Glutamatergic neuron (in vitro differentiated cells): ENCODE measurements at places on chromosomes 2 and 18.
A peak's percentile ranks its signal among the peaks of the same experiment; 100 is the strongest.

GRCh38 chr18:56988022-56988421, 158.9 kb upstream of the BOD1L2 start:
- DNase-seq: no peak

GRCh38 chr2:232354069-232354468, 24.5 kb upstream of the ALPP start:
- no peak for DNase-seq

DNA sequence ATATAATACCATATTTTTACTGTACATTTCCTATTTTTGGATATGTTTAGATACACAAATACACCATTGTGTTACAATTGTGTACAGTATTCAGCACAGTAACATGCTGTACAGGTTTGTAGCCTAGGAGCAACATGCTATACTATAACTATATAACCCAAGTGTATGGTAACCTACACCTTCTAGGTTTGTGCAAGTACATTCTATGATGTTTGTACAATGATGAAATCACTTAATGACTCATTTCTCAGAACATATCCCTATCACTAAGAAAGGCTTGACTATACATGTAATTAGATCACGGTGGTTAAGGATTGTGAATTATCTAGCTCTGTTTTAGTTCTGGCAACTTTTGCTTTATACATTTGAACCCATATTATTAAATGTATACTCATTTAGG, 31.3 kb downstream of the NPHP1 start:
- DNase-seq: no peak

GRCh38 chr2:2399396-2399795, 68.3 kb upstream of the MYT1L start:
- peak; percentile 62 for DNase-seq

- no peak for DNase-seq
These were observed 185.1 kb upstream of the LHCGR start for GRCh38 chr2:48940606-48941005.

GRCh38 chr2:105754994-105755393, 10.3 kb downstream of the NCK2 start:
- no peak for DNase-seq

DNA sequence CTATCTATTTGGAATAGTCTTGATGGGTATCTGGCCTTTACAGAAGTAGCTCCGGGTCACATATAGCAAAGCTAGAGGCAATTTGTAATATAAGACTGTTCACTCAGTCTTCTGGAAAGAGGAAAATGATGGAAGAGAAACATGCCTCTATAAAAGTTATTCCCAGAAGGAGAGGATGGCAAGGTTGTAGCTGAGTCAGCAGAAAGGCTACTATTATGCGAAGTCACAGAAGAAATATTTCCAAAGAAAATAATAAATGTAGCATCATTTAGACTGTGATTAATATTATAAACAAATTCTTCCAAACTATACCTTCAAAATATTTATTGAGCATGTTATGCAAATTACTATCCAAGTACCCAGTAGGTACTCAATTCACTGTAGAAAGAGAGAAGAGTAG, 1027.7 kb upstream of the TMEFF2 start:
- DNase-seq: no peak

DNA sequence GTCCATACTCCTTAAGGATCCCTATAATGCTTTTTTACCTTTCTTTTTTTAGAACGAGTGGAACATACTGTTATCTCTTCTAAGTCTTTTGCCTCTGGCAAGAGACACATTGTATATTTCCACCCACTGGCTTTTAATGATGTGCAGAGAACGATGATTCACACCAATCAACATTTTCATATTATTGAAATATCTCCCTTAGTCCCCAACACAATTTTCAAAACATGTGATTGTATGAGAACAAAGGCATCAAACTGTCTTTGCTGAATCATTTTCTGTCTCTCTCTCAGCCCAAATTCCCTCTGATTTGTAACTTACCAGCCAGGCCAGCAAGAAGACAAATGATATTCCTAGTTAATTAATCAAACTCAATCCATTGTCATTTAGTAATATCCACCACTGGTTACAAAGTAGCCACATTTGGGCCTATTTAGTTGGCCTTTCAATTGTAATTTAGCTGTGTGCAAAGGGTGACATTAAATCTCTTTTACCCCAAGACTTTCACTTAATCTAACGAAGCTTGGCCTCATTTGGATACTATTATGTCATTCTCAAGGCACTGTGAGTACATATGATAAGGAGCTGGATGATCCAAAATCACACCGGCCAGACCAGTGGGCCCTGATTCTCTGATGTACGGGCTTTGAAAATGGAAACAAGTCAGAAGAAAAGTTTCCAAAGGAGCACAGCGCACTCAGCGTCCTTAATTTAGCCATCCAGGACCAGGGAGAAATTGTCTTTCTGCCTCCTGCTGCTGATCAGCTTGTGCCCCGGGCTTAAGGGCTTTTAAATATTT, 185.1 kb downstream of the SCG2 start:
- no peak for DNase-seq

DNA sequence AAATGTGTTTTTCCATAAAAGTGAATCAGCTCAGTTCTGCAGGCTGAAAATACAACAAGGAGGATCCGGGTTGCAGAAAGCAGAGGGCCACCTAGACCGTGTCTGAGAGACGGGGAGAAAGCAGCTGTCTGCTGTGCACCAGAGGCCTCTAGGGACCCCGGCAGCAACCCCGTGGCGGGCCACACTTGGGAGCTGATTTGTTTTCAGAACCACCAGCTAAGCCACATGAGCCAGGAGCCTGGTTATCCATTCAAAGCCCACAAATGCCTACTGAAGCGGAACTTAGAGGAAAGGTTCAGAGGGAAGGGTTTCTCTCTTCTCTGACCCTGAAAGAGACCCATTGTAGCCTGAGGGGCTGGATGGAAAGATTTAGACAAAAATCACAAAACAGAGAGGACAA, 28.4 kb upstream of the ID2 start:
- DNase-seq: no peak

- DNase-seq: no peak
These were observed 16.5 kb downstream of the RNF149 start for GRCh38 chr2:101291973-101292372.

GRCh38 chr2:39403311-39403710, 33.8 kb downstream of the MAP4K3 start:
- no peak for DNase-seq
